Neural crest cell (in vitro differentiated cells): ENCODE measurements at places on chromosomes 1 and 21.

- H3K27me3 ChIP-seq, result peaks cover 5% of the 10 kb centered on the region
- H3K4me1 ChIP-seq, result no peaks in the 10 kb centered on the region
- H3K4me3 ChIP-seq, result no peak overlapping the region
Measured at GRCh38 chr1:197285526-197286205, 17.6 kb downstream of the CRB1 start.

GRCh38 chr1:94063379-94063778 is 57.6 kb downstream of the ABCA4 start:
- H3K4me1 ChIP-seq, result peaks cover 10% of the 10 kb centered on the region
- H3K36me3 ChIP-seq, result no peaks in the 10 kb centered on the region
- peaks cover 6% of the 10 kb centered on the region for H3K27me3 ChIP-seq
- no peak overlapping the region for H3K27ac ChIP-seq
- H3K4me3 ChIP-seq, result no peak overlapping the region

GRCh38 chr1:58220836-58221472 is 325.6 kb downstream of the OMA1 start:
- DNase-seq, result no peak
- H3K27me3 ChIP-seq, result no peaks in the 10 kb centered on the region
- no peaks in the 10 kb centered on the region for H3K36me3 ChIP-seq
- H3K4me3 ChIP-seq, result no peak overlapping the region
- H3K27ac ChIP-seq, result no peak overlapping the region
- no peaks in the 10 kb centered on the region for H3K4me1 ChIP-seq

DNA sequence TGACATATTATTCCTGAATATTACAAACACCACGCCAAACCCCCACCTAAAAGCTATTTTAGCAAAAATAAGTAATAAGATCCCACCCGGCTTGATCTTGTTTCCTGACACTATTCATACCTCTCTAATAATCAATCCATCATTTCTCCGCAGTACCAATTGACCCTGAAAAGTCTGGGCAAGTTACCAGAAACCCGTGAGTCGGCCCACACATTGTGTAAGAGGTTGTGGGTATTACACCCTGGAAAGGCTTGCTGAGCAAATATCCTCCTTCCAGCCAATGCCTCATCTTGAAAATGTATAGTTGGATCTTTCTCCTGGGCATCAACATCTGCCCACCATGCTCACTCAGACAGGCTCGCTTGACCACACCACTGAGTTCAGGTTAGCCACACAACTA is 451.0 kb downstream of the TTLL7 start:
- no peak overlapping the region for H3K27ac ChIP-seq
- H3K27me3 ChIP-seq, result no peaks in the 10 kb centered on the region
- H3K4me3 ChIP-seq, result no peak overlapping the region

- DNase-seq, result no peak
- H3K4me1 ChIP-seq, result peaks cover 24% of the 10 kb centered on the region
Measured at GRCh38 chr1:23638188-23638619, 53.4 kb upstream of the RPL11 start.

DNA sequence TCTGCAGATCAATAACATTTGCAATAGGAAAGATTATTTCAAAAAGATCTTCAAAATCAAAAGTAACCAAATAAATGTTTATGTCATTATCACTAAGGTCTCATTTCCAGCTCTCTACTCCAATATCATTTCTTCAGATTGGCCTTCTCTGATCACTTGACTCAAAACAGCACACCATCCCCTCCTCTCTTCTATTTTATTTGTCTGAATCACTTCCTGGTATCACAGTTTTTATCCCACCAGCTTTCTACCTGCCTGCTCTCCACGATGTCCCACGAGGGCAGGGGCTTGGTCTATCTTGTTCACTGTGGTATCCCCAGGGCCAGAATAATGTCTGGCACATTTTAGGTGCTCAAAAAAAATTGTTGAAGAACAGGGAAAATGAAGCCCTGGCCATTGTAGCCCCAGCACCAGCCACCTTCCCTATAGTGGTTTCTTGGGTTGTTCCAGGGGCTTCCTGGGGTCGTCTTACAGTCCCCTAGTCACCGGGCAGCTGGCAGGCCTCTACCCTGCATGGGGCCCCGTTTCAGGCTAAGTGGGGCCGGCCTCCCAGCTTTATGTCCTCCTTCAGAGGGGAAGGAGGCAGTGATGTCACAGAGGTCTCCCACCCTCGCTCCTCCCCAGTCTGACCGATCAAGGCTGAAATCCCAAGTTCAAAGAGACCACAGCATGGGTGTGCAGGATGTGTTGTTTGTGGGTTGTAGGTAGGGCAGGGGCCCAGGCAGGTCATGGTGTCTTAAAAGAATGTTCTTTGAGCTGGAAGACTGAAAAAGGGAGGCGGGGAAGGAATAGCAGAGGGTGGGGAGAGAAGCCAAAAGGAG is 3.5 kb upstream of the PADI1 start:
- no peak overlapping the region for H3K4me3 ChIP-seq
- peaks cover 5% of the 10 kb centered on the region for H3K4me1 ChIP-seq
- H3K36me3 ChIP-seq, result no peaks in the 10 kb centered on the region
- DNase-seq, result no peak

- peak overlapping the region; percentile 82 for H3K4me3 ChIP-seq
- peak; percentile 31 for DNase-seq
- peak overlapping the region; percentile 47 for H3K27ac ChIP-seq
- peaks cover 24% of the 10 kb centered on the region for H3K4me1 ChIP-seq
- peaks cover 57% of the 10 kb centered on the region for H3K27me3 ChIP-seq
- no peaks in the 10 kb centered on the region for H3K36me3 ChIP-seq
Measured at GRCh38 chr1:210250665-210250997, 18.0 kb downstream of the SERTAD4 start.

DNA sequence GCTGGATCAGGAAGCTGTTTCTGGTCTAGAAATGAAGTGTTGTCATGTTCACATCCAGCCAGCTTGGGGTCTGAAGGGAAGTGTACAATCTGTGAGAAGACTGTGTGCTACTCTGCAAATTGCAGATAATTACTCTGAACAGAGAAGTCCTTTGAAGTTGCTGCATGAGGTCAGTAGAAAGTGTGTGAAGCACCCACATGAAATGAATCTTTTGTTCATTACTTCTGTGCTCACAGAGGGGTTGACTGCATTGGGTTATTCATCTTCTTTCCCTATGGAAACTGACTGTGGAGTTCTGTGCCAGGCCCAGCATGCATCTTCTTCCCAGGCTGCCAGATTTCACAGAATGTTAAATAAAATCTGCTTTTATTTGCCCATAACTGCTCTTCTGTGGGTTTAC is 47.1 kb downstream of the CTH start:
- peak; percentile 8 for DNase-seq
- H3K4me1 ChIP-seq, result peaks cover 51% of the 10 kb centered on the region
- H3K27ac ChIP-seq, result peak overlapping the region; percentile 78
- no peaks in the 10 kb centered on the region for H3K36me3 ChIP-seq

- H3K27me3 ChIP-seq, result peaks cover 6% of the 10 kb centered on the region
- H3K36me3 ChIP-seq, result no peaks in the 10 kb centered on the region
- no peak overlapping the region for H3K27ac ChIP-seq
Measured at GRCh38 chr1:210800756-210801155, 333.2 kb downstream of the KCNH1 start.
